ENCODE measurements at places on chromosomes 1 and 21.

DNA sequence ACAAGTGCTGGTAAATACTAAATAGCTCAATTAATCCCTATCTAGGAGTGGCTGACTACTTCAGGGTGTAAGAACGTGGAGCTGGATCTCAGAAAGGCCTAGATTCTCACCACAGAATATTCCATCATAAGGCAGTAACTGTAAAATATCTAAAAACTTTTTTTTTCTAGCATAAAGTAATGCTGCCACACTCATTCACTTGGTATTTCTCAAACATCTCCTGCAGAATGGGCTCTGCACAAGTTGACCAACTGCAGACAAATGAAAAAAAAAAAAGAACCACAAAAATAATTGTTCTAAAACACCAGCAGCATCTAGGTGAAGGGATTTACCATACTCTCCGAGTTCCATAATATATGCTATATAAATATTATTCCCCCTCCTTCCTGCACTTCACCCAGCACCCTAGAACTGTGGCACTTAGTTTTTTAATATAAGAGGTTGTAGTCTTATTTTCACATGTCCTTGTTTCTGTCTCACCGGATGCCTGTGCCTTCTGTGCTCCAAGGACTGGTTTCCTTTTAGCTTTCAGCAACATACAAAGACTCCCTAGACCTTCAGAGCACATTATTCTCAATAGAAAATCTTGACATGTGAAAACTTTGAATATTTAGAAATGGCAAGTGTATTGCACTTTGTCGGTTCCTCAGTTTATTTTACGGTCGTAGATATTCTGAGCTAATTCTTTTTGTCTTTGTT lies 8.9 kb downstream of the VSIG8 start:
- DNase-seq, result no peak

- DNase-seq, result no peak
Observed at GRCh38 chr1:42779725-42780124, 5.1 kb upstream of the TMEM269 start.

GRCh38 chr1:182809414-182809957 lies 19.9 kb downstream of the NPL start:
- no peak for DNase-seq

GRCh38 chr1:86435327-86435726 lies 11.4 kb downstream of the CLCA2 start:
- DNase-seq, result no peak

DNA sequence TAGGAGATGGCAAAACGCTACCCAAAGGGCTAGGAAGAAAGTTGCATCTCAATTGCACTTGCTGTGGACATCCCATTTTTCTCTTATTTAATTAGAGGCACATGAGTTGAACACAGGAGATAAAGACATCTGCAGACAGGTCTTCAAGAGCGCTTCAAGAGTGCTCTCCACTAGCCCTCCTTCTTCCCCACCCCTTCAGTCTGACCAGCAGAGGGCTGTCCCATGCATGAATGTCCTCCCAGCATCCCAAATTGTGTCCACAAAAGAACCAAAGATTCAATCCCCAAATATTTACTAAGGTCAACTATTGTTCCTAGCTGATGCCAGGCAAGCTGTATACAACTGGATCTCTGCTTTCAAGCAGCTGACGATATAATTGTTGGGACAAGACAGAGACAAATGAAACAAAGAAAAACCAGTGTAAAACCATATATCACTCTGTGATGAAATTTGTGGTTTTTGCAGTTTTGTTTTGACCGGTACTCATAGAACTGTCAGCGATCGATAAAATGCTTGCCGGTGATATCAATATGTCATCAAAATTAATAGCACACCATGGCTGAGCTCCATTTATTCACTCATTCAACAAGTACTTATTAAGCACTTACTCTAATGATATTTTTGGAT lies 174.2 kb downstream of the TNR start:
- DNase-seq, result no peak

DNA sequence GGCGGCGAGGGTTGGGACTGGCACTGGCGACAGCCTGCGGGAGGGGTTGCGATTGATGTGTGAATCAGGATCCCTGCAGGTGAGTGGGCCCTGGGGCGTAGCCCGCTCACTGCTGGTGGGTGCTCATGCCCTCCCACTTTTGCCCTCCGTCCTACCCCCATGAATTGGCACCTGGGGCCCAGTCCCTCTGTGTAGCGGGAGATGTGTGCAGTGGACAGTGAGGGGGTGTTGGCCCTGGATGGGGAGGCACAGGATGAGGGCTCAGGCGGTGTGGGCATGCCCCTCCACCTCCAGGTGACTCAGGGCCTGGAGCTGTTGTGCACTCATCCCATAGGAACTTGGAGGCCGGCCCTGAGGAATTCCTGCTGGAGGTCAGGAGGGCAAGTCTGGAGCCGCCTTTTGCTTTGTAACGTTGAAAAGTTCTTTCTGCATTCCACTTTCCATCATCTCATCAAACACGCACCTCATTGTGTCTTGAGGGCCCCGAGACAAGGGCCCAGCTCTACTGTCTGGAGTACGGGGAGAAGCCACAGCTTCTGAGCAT lies 3.0 kb downstream of the PEAR1 start:
- DNase-seq, result no peak

- DNase-seq, result no peak
Observed at GRCh38 chr1:39269349-39269748, 64.9 kb downstream of the MACF1 start.

DNA sequence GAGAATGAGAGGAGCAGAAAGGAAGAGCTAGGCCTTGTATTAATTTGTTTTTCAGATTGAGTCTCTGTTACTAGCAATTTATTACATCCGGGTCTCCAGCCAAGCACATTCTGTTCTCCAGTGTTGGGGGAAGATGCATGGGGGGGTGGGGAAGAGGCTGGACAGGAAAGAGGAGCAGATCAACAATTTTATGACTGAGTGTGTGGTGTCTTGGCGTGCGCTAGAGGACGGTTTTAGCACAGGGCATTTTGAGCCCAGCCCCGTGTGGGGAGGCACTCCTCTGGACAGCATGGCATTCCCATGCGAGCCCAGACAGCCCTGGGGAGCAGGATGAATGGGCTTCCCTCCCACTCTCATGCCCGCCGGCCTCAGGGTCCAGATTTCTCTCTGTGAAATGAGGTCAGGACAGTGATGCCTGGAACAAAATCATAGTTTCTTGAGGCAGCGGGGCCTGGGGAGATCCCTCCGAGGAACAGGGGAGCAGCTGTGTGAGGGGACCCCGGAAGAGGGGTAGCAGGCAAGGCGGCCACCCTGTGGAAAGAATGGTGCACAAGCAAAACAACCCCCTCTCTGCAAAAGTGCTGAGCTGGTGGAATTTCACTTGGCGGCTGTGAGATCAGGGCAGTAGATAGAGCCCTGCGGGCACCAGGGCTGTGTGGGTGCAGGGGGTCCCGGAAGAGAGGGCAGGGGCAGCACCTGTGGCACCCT lies 16.3 kb downstream of the SOX13 start:
- no peak for DNase-seq

- no peak for DNase-seq
Observed at GRCh38 chr1:221937155-221937953, 195.5 kb upstream of the DUSP10 start.

GRCh38 chr1:19979494-19979977 lies at the start of gene PLA2G2A:
PLA2G2A (minus strand) TSS chr1:19979618; CDS start chr1:19978773, 845 bp downstream.
- DNase-seq, result no peak

DNA sequence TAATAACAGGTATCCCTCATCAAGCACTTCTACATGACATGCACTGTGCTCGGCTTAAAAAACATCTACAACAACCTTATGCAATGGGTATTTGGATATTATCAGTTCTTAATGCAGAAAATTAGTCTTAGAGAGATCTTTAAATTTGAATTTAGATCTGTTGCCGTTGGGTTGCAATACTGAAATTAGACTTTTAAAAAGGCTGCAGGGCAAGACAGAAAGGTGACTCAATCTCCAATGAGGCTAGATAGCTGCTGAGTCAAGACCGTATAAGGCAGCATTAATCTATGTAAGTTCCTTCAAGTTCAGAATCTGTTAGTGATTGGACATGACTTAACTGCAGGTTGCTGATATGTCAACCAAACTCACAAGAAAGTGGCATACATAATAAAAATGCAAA lies 37.3 kb downstream of the OLFM3 start:
- no peak for DNase-seq

GRCh38 chr1:209769171-209769904 lies 13.5 kb downstream of the TRAF3IP3 start:
- no peak for DNase-seq

DNA sequence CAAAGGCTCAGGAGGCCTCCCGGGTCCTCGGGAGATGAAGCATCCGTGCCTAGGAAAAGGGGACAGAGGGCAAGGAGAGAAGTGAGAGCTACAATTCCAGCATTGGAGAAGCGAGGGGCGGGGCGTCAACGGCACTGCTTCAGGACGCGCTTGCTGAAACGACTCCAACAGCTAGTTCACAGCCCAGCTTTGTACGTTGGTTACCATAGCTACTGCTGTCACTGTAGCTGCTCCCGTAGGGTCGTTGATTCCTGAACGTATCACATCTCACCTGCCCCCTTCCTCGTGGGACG lies 63.1 kb downstream of the TOR1AIP2 start:
- DNase-seq, result no peak

- no peak for DNase-seq
Observed at GRCh38 chr21:24110846-24111245, 1496.4 kb downstream of the MRPL39 start.

GRCh38 chr1:31595836-31596736 lies 19.8 kb downstream of the TINAGL1 start:
- no peak for DNase-seq

- DNase-seq, result peak; percentile 4
Observed at GRCh38 chr1:86616871-86617270, 70.0 kb downstream of the CLCA4 start.

DNA sequence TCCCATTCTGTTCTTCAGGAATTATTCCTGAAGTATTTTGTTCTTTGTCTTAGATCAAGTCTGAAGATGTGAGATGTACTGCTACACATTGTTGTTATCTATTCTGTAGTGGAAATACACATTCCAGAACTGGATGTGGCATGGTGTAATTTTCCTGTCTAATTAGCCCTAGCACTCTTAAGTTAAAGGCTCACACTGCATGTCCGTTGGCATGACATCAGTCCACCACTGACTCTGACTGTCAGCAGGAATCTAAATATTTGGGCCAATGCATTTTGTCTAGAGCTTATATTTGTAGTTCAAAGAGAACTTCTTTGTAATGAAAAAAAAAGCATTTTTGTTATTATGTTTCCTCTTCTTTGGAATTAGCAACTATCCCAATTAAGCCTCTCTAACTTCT lies 201.0 kb downstream of the S1PR1 start:
- DNase-seq, result no peak

- DNase-seq, result no peak
Observed at GRCh38 chr1:164754088-164754600, 195.2 kb downstream of the PBX1 start.

DNA sequence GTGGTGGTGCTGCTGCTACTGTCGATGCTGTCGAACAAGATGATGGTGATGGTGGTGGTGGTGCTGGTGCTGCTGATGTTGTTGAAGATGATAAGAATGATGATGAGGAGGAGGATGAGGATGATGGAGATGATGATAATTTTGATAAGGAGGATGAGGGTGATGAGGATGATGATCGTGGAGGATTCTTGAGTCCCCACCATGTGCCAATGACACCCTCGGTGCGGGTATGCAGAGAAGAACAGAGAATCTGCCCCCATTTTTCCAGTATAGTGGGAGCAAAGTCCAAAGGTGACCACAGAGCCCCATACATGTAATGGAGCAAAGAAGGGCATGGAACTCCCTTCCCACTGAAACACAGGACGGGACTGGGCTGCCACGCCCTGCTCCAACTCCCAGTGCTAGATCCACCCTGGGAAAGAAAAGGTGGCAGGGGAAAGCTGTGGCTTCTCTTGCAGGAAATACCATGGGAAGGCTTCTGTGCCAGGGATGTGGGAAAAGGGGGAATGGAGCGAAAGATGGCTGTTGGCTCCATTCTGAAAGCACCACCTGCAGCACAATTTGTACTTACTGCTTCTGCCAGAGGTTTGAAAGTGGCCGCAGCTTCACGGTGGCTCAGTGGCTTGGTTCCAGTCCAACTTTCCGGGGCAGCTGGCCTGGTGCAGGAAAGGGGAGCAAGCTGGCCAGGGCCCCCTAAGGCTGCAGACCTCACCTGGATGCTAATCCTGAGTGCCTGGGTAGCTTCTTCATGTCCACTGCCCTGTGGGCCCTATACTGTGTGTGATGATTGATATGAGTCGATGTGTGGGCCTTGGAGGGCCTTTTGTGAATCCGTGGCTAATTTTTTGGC lies 387.2 kb upstream of the VAMP3 start:
- DNase-seq, result no peak

DNA sequence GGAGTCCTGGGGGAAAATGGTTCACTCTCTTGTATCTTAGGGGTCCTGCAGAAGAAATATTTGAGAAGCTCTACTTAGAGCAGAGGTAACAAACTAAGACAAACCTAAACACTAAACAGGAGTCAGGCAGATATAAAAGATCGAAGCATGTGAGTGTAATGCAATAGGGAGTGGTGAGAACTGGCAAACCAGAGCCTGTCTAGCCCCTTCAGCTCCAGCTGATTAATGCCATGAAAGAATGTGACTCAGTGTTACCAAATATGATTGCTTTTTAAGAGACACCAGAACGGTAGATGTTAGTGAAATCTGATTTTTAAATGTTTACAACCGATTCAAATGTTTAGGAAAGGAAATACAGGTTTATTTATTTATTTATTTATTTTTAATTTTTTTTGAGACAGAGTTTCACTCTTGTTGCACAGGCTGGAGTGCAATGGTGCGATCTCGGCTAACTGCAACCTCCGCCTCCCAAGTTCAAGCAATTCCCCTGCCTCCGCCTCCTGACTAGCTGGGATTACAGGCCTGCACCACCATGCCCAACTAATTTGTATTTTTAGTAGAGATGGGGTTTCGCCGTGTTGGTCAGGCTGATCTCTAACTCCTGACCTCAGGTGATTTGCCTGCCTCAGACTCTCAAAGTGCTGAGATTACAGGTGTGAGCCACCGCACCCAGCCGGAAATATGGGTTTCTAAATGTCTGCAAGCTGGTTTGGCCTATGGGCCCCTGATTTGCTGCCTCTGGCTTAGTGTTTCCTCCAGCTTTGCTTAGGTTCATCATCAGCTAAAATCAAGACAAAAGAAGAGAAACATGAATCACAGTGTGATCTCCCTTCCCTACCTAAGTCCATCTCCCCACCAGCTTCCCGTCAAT lies 12.2 kb downstream of the TXNIP start:
- no peak for DNase-seq
